ENCODE measurements at places on chromosomes 5 and 9. TPM values are rescaled to one million over a fixed set of nuclear protein-coding genes. Genes with fewer than 3 reads are reported as not detected.

Gene COX7C
- 368 TPM for total RNA-seq

- H3K27ac ChIP-seq: peak overlapping the region; percentile 54
- H3K4me3 ChIP-seq: no peak overlapping the region
- peak; percentile 49 for DNase-seq
- peaks cover 11% of the 10 kb centered on the region for H3K4me1 ChIP-seq
- no peaks in the 10 kb centered on the region for H3K27me3 ChIP-seq
These were observed 40.6 kb downstream of the HACD4 start for GRCh38 chr9:20990867-20991266.

DNA sequence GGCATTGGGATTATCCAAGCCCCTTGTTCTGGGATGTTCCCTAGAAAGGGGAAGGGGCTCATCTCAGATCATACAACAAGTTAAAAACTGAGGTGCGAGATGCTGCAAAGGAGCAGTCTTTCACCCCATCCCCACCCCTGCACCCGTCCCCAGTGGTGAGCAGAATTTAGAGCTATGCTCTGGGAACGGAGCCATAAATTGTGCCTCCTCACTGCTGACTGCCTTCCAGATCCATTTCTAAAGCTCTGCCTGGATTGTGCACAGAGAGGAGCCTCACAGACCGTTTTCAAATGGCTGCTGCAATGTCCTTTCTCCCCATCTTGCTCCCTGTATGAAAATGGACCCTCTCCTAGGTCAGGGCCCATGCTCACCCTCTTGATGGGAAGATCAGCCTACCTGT lies 8.3 kb downstream of the SLC25A48 start:
- no peak overlapping the region for H3K4me3 ChIP-seq
- H3K27me3 ChIP-seq: peaks cover 11% of the 10 kb centered on the region
- no peak for DNase-seq
- no peaks in the 10 kb centered on the region for H3K4me1 ChIP-seq

Gene IFNB1
- total RNA-seq: not detected
